ENCODE measurements at places on chromosomes 13 and 19.

DNA sequence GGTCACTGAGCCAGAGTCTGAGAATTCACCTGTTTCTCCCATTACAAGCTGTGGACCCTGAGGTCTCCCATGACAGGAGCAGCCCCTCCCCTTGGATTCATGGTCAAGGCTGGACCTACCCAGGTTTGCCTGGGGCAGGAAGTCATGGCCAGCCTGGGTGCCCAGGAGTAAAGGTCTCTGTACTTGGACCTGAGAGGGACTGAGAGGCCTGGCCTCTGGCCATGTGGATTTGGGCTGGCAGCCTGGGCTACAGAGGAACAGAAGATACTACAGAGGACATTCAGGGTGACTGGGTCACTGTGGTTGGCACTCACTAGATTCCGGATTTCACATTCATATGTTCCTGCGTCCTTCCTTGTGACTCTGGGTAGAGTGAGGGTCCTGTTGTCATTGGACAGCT, 31.5 kb upstream of the CEACAM8 start:
- H3K4me1 ChIP-seq: no peaks in the 10 kb centered on the region
- peaks cover 5% of the 10 kb centered on the region for H3K27me3 ChIP-seq
- no peaks in the 10 kb centered on the region for H3K36me3 ChIP-seq
- H3K27ac ChIP-seq: no peak overlapping the region

GRCh38 chr13:103299079-103299478, 232.9 kb upstream of the SLC10A2 start:
- H3K4me1 ChIP-seq: no peaks in the 10 kb centered on the region
- H3K4me3 ChIP-seq: no peak overlapping the region
- DNase-seq: no peak

DNA sequence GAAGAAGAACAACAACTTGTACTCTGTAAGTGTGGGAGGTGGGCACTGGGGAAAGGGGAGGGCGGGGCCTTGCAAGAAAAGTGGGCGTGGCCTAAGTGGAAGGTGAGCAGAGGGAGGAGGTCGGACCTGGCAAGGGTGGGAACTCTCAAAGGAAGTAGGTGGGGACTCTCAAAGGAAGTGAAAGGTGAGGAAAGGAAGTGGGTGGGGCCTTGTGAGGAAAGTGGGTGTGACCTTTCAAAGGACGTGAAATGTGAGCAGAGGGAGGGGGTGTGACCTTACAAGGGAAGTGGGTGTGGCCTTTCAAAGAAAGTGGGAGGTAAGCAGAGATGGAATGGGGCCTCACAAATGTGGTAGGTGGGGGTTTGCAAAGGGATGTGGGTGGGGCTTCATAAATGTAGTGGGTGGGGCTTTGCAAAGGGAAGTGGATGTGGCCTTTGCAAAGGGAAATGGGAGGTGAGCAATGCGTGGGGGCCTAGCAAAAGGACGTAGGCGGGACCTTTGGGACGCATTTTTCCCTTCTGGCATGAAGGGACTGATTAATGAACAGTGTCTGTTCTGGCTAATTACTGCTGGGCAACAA, 25.9 kb downstream of the ACSBG2 start:
- H3K4me3 ChIP-seq: no peak overlapping the region
- no peaks in the 10 kb centered on the region for H3K4me1 ChIP-seq
- H3K36me3 ChIP-seq: no peaks in the 10 kb centered on the region
- H3K27me3 ChIP-seq: no peaks in the 10 kb centered on the region

- no peaks in the 10 kb centered on the region for H3K27me3 ChIP-seq
- no peak overlapping the region for H3K27ac ChIP-seq
- no peaks in the 10 kb centered on the region for H3K4me1 ChIP-seq
These were observed 49.7 kb downstream of the TEX29 start for GRCh38 chr13:111370147-111370546.

All from upper lobe of right lung (tissue), 1 donor.